ENCODE measurements at places on chromosomes 3 and 15.

DNA sequence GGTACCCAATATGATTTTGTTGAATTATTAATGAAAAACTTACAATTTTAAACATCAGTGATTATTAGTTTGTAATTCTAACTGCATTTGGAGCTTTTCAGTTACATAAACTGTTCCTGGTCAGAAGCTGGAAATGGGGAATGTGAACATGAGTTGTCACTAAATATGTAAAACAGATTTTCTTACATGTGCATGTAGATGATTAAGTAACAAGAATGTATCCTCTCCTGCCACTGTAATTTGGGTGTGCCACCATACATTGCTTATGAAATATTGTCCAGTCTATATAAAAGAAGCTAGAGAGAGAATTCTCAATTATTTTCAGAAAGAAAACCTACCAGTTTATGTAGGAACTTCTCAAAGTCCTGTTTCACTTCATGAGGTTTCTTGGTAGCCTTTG is 91.6 kb upstream of the FGF7 start:
- DNase-seq: no peak

GRCh38 chr3:162211470-162211869 is 714.9 kb downstream of the OTOL1 start:
- DNase-seq: no peak

DNA sequence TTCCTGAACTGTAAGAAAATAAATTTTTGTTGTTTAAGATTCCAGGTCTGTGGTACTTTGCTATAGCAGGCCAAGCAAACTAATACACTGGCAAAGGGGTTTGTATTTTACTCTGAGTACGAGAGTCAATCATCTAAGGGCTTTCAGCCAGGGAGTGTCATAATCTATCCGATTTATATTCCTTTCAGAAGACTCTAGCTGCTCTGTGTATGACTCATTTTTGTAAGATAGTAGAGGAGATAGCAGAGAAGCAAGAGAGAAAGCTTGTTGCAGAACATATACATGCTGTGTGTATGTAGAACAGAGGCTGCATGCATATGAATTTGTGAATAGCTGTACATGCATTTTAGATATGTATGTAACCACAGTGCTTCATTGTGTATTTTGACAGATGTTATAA is 577.9 kb upstream of the EPHA6 start:
- no peak for DNase-seq

- no peak for DNase-seq
Observed at GRCh38 chr15:97446138-97446537, 514.4 kb upstream of the ARRDC4 start.

- DNase-seq: no peak
Observed at GRCh38 chr3:100402256-100402655, 917 bp downstream of the LNP1 start.

DNA sequence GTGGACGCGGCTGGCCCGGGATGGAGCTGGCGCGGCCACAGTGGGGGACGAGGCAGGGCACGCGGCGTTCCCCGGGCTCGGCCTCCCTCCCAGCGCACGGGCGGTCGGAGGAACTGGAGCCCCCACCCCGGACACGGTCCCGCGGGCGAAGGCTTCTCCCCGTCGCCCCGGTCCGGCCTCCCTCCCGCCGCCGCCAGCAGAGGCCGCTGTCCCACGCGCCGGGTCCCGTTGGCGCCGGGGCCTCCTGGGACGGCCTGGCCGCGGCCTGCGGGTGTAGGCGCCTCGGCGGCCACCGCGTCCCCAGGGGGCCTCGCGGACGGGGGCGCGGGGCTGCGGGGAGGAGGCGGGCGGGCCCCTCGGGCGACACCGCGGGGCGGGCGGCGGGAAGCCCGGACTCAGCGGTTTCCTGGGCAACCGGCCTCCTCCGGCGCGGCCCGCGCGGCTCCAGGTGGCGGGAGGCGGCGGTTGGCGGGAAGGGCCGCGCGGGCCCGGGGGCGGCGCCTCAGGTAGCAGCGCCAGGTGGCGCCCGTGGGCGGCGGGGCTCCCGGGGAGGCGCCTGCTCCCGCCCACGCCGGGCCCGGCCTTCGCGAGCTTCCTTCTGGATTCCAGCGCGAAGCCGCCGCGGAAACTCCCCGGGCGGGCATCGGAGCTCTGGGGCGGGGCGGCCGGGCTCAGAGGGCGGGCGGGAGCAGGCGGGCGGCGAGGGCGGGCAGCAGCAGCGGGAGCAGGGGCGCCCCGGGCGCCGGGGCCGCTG is 26.7 kb downstream of the MELTF start:
- peak; percentile 69 for DNase-seq

- no peak for DNase-seq
Observed at GRCh38 chr3:49017229-49017970, 980 bp downstream of the DALRD3 start.

- no peak for DNase-seq
Observed at GRCh38 chr15:66959875-66960274, 105.5 kb upstream of the SMAD3 start.

- DNase-seq: no peak
Observed at GRCh38 chr15:56729561-56729960, 3.7 kb downstream of the ZNF280D start.

- no peak for DNase-seq
Observed at GRCh38 chr3:112908252-112908651, 61.6 kb upstream of the CD200R1L start.

GRCh38 chr3:125960456-125961288 is 8.3 kb upstream of the ROPN1B start:
- no peak for DNase-seq

GRCh38 chr3:71211083-71211482 is 372.4 kb downstream of the FOXP1 start:
- no peak for DNase-seq

DNA sequence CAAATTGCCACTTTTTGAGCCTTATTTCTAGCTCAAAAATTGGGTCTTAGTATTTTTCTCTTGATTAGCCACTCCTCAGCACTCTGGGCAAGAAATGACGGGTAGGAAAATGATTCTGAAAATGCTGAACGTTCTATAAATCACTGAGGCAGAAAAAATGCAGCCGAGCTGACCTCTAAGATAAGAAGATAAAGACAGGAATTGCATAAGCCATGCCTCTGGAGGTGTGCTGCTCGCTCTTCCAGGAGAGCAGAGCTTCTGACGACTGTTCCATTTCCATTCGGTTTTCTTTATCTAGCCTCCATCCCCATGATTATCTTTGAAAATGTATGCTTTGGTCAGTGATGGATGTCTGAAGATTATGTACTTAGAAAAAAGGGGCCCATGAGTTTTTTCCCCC is 558.8 kb upstream of the ADAMTS9 start:
- DNase-seq: no peak

DNA sequence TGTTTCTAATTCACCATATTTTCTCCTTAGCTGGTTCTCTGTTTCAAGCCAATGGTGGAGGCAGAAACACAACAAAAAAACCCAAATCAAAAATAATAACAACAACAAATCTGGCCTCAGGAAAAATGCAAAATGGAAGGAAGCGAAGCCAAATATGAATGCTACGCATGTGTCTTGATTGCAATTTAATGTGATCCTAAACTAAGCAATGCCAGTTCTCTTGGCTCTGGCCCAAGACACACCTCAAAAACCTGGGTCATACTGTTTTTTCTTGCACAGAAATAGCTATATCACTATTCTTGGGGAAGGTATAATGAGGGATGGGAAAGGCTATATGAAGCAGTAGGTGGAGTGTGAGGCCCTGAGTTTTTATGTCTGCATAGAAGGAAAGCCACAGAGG is 724.7 kb downstream of the AGBL1 start:
- DNase-seq: no peak

- no peak for DNase-seq
Observed at GRCh38 chr3:39220407-39221140, 28.2 kb upstream of the XIRP1 start.

DNA sequence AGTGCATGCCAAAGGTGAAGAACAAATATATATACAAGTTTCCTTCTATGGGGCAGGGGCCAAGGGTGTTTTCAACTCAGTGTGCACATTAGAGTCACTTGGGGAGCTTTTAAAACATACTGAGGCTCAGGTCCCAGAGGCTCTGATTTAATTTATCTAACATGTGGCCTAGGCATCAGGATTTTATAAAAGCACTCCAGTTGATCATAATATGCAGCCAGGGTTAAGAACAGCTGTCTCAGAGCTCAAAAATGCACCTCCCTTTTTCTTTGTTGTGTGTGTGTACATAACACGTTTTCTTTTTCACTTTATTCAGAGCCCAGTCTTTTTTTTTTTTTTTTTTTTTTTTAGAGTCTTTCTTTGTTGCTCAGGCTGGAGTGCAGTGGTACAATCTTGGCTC is 57.9 kb upstream of the SETD2 start:
- DNase-seq: no peak

- DNase-seq: no peak
Observed at GRCh38 chr3:195441051-195441450, 1.8 kb downstream of the ACAP2 start.

- no peak for DNase-seq
Observed at GRCh38 chr3:103644450-103644849, 1209.6 kb downstream of the ZPLD1 start.

DNA sequence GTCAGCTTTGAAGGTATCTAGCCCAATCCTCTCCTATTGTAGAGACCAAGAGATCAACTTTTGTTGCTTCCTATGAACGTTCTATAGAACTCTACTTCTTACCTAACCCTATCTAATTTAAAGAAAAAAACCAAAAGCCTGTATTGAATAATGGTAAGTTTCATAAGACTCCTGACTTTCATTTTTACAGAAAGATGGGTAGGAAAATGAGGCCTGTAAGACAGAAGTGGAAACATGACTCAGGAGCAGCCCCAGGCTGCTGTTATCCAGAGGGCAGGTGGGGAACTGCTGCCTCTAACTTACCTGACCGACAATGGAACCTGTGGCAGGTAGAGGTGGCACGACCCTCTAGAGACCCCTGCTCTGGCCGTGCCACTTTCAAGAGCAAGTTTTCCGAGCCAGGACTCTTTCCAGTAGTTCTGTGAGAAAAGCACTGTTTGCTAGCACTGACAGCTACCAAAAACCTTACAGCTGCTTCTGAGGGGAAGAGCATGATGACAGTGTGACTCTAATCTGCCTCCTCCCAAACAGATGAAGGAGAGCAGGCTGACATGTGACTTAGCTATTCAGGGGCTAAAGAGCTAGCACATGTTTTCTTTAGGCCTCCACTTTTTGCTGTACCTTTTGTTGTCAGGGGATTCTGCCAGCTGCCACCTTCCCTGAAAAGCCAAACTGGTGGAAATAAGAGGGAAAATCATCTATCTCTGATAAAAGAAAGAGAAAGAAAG is 17.5 kb downstream of the POPDC2 start:
- no peak for DNase-seq

DNA sequence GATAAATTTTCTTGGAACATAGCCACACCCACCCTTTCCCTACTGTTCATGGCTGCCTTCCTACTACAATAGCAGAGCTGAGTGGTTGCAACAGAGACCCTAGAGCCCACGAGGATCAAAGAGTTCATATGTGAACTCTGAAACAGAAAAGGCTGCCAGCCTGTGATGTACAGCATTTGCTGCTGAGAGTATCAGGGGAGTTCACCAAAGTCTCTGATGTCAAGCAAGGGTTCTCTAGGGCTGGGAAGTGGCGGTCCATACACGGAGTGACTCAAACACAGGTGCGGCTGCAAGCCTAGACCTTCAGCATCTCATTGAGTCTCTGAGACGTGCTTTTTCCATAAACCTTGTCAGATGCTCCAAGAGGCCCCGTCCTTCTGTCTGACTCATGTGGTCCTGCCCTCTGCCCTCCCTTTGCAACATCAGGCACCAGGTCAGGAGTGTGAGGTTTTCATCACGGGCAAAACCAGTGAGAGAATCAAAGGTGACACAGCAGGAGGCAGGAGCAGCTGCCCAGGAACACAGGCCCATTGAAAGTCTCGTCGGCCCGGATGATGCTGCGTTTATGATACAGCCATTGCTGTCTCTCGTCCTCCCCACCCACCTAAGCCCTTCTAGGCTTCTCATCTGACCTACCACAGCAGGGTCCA is 42.9 kb downstream of the PCSK6 start:
- DNase-seq: no peak

DNA sequence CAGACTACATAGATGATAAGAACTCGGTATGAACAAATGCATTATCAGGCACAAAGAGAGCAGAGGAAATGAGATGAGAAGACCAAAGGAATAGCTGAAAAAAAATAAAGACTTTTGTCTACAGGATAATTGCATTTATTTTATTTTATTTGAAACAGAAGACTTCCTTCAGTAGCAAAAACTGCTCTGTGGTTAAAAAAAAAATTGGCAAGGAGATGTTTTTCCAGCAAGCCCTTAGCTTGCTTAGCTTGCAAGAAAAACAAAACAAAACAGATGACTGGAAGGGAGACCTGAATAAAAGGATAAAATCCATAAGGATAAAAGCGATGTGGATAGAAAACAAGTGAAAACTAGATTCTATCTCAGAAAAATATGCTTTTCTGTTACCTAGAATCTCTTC is 9.1 kb upstream of the PPM1L start:
- no peak for DNase-seq

- no peak for DNase-seq
Observed at GRCh38 chr15:42184736-42185135, 23.4 kb downstream of the VPS39 start.

DNA sequence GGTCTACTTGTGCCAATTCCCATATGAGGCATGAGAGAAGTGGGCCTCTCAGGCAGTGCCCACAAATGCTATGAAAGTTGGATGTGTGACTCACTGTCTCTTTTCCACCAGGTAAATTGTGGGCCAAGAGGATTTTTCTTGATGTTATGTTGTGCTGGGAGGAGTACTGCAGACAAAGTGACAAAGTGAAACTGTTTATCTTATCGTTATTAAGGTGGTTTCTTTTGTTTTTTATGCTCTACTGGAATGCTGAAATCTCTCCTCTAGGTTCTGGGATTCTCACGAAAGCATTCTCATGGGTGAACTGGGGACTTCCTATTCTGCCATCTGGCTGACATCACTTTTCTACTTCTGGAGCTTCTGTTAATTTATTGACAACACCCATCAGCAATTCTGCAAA is 919.6 kb upstream of the EPHA6 start:
- DNase-seq: no peak

- no peak for DNase-seq
Observed at GRCh38 chr3:120554812-120555606, 41.1 kb upstream of the NDUFB4 start.

DNA sequence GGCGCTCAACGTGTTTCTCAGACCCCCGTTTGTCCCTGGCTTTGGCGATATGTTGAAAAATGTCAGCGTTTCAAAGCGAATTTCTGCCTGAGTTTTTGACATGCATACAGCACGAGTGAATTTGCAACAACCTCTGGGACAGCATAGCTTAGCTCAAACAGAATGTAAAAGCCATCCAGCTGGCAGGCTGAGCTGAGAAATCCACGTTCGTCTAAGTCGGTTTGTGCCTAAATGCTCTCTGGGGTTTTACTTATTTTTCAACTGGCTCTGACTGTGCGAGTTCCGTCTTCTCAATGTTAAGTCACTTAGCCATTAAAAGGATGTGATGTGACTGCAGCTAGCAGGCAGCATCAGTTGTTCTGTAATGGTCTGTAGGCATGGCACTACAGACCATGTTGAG is 243.5 kb upstream of the SLCO3A1 start:
- DNase-seq: no peak

DNA sequence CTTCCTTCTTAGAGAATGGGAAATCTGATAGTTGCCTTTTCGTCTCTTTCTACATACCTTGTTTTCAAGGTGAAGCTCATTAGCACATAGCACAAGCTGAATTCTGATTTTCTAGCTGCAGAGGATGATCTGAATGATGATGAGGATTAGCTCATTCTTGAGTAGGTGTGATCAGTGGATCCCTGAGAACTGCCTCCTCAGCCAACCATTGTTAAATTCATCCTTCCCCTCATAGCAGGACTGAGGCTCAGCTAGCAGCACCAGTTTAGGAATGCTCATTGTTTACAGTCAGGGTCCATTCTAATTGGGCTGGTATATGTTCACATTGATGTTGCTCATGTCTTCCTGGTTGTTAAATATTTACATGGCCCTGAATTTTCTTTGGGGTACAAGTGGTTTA is 299.9 kb upstream of the MME start:
- no peak for DNase-seq

- DNase-seq: no peak
Observed at GRCh38 chr15:59587085-59587826, 24.3 kb upstream of the GCNT3 start.
